LoVo (cell line): ENCODE measurements at places on chromosomes 1 and 21.

DNA sequence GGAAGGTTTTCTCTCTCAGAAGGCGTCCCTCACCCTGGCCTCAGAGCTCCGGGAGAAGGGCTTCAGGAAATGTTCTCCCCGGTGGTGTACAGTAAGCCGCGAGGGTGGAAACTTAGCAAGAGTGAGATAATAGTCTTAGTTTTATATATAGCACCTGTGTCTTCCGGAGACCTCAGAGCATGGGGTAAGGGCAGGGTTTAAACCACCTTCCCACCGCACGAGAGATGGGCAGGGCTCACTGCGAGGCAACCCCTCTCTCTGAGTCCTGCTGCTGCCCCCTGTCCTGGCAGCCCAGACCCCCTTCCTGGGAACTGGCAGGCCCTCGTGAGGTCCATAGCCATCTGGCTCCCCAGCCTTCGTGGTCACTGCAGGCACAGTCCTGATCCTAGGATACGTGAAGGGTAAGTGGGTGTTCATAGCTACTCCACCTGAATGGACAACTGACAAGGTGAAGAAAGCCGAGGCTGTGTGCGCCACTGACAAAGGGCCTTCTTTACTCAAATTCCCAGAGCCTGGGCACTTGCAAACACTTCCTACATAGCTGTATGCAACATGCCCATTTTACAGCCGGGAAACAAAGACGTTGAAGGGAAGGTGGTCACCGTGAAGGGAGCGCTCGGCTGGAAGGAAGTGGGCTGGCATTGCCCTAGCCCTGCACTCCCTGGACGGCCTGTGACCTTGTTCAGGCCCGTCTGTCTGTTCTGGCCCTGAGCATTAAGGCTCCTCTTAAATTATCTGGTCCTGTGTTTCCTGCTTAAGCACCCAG, 26.9 kb downstream of the ITPKB start:
- DNase-seq: no peak

- DNase-seq: no peak
Measured at GRCh38 chr1:20076710-20077461, 6.9 kb downstream of the PLA2G5 start.

DNA sequence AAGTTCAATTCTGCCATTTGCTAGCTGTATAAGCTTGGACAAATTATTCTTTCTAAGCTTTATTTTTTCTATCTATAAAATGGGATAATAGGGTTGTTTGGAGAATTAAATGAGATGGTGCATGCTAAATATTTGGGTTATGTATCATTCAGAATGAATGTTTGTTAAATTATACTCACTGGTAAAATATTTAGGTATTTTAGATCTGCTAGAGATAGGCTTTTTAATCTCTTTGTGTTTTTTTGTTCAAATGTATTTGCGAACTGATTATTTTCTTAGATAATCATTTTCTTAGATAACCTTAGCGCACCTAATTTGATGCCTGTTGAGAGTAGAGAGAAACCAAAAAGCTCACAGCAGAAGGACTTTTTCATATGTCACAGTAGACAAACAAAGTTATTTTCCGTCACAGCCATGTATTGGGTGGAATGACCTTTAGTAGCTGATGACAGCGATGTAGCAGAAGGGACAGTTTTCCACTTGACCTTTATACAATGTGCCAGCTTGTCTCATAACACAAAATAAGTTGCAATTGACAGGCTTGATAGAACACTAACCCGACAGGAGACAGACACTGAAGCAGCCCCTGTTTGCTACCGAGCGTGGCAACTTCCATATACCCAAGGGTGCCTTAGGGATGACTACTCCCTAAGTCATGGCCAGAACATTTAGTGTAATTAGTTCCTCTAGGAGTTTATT, 93.0 kb downstream of the DISC1 start:
- DNase-seq: no peak

- DNase-seq: no peak
Measured at GRCh38 chr1:229596925-229597699, 28.8 kb downstream of the TAF5L start.

- no peak for DNase-seq
Measured at GRCh38 chr21:22409571-22409970, 1411.4 kb downstream of the NCAM2 start.

GRCh38 chr1:40956407-40956806, 23.1 kb upstream of the CTPS1 start:
- DNase-seq: no peak

DNA sequence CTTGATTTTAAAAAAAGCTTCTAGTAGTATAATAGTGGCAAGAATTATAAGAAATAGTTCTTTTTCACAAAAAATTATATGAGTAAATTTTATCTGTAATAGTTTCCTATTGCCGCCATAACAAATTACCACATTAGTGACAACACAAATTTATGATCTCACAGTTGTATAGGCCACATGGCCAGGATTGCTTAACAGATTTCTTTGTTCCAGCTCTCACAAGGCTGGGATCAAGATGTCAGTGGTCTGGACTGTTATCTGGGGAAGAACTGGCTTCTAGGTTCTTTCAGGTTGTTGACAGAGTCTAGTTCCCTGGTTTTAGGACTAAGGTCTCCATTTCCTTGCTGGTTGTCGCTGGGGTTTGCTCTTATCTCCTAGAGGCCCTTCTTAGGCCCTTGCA, 236.4 kb downstream of the USP25 start:
- no peak for DNase-seq

DNA sequence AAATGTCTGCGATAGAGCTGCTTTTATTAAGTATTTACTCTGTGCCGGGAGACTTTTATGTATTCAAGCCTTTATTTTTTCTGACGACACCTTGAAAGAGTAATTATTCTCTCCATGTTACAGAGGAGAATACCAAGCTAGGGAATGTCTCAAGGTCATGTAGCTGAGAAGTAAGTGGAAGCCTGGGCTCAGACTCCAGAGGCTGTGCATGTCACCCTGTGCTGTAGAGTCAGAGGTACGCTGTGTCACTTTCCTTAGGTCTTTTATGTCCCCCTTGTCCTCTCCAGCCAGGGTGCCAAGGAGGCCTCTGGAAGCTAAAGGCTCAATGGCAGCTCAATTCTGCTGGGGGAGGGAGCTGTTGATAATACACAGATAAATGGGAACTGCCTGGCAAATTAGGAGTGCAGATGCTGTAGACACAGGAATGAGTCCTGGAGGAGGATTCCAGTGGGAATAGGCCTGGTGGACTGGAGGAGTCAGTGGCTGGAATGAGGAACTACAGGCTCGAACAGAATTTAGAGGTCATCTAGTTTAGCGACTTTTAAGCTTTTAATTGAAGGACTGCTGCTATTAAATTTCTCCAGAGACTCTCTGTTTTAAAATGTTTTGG, 9.3 kb upstream of the IL19 start:
- no peak for DNase-seq

GRCh38 chr1:150622303-150622975, 7.0 kb downstream of the ENSA start:
- DNase-seq: no peak
